ENCODE measurements at places on chromosomes 11 and 22.

GRCh38 chr11:106076171-106076918 lies 802 bp downstream of the KBTBD3 start:
- no peak for DNase-seq

DNA sequence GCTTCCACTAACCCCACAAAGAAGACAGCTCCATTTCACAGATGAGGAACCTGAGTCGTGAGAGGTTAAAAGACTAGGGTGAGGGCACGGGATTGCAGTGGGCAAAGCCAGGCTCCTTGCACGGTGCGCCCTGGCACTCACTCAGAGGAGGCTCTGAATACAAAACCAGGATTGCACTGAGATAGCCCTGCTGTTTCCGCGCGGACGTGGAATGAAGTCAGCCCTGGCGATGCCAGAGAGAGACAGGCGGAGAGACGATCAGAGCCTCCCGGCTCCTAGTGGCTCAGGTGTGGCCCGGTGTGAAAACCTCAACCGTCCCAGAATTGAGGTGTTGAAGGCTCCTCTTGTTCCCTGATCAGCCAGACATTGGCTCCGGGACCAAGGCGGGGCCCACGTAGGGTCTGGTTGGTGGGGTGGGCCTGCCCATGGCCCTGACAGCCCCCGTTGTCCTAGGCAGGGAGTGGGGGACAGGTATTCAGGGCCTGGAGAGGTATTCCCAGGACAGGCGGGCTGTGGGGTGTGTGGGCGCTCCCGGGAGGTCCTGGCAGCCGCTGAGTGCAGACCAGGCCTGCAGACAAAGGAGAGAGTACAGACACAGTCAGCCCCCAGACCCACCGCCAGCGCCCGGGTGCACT lies 43.1 kb upstream of the LINC01488 start:
- no peak for DNase-seq

DNA sequence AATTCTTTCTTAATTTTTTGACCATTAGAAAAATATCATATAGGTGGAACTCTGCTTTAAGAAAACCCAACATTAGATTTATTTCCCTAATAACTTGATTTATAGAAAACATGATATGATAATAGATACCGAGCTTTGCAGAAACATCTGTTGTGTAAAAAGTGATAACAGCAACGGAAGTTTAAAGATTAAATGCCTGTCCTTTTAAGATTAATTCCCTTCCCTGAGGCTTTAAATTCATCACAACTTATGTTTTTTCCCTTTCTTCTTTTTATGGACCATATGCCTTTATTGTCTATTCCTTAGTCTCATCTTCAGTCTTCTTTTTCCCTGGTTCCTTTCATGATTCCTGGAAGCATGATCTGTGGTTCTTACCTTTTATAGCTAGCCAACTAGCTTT lies 1.9 kb downstream of the USP47 start:
- no peak for DNase-seq

DNA sequence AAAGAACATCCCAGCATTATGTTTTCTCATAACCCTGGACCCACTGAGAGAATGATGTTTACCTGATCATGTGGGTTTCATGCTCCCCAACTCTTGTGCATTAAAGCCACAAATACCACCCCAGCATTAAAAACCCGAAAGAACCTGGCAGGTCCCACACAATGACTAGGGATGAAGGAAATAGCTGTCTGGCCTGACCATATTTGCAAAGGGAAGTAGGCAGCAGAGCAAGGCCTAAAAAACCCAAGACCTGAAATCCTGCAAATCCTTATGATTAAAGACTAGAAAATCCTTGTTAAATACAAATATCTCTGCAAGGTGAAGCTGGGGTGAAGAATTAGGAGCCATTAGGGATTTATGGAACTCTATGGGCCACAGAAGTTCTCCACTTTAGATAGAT lies 23.7 kb downstream of the PAK1 start:
- DNase-seq, result no peak

DNA sequence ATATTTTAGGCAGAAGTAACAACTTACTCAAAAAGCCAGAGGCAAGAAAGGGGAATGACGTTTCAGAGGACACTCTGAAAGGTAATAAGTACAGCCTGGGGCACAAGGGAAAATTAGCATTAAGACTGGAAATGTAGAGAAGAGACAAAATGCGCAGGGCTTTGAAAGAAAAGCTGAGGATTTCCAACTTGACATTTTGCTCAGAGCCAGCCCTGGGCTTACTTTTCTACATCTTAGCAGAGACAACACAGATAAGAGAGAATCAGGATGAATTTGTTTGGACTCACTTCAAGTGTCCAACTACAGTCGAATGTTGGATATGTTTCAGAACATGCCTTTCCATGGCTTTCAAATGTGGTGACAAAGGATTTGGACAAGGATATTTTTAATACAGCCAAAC lies 808.9 kb upstream of the LUZP2 start:
- no peak for DNase-seq

- DNase-seq, result no peak
Measured at GRCh38 chr11:57387289-57388030, 3.0 kb downstream of the PRG2 start.

- DNase-seq, result no peak
Measured at GRCh38 chr11:123707606-123708205, 33.8 kb downstream of the ZNF202 start.

DNA sequence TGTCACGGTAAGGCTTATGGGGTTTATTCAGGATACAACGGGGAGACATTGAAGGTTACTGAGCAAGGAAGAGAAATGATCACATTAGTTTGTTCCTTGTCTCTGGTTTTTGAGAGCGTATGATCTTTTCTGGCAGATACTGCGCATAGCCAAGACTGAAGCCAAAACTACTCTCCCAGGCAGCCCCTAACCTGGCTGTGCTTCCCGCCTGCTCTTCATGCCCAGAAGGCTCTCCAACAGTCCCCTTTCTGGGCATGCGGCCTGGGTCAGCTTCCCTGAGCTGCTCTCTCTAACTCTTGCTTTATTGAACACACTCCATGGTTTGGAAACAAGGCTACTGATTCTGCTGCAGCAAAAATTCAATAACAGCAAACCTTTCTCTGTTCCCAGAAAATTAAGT lies 306.6 kb downstream of the BUD13 start:
- DNase-seq, result no peak

DNA sequence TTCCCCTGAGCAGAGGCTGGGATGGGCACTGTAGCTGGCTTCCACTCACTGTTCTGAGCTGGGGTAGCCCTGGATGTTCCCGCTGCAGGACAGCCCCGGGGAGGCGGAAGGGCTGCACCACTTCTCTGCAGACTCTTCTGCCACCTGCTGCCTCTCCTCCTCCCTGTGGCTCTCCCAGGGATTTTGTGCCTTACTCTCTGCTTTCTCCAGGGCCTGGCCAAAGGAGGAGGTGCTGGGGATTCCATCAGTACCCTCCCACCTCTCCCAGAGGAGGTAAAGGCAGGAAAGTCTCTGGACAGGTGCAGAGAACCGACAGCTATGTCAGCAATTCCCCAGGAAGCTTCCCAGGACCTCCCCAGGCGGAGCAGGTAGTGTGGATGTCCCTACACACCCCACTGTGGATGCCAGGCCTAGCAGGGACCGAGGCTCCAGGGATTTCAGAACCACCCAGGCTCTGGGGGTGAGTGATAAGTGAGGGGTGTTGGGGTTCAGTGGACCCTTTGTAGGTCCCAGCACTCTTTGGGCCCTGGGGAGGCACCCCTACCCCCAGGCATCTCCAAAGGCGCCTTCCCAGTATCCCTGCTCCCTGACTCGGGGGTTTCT lies 11.3 kb downstream of the DUSP8 start:
- no peak for DNase-seq

DNA sequence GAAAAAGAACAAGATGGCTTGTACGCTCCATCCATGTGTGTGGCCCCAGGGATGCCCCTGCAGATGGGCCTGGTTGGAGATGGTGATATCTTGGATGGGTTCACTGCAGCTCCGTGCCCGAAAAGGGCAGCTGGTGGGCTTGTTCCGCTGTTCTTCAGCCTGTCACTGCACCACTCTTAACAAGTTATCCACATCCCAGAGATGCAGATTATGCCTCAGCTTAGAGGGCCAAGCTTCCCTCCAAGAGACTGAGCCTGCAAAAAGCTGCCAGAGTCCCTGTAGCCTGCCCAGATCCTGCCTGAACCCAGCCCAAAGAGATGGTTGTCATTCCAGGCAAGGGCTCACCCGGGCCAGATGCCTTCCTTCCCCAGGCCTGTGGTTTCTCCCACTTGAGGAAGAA lies 308.0 kb downstream of the OPCML start:
- no peak for DNase-seq

- no peak for DNase-seq
Measured at GRCh38 chr22:47213571-47214230, 451.3 kb downstream of the TBC1D22A start.

- DNase-seq, result no peak
Measured at GRCh38 chr22:40290516-40290915, 55.8 kb upstream of the ADSL start.

- no peak for DNase-seq
Measured at GRCh38 chr11:114262681-114263512, 33.3 kb upstream of the NNMT start.

DNA sequence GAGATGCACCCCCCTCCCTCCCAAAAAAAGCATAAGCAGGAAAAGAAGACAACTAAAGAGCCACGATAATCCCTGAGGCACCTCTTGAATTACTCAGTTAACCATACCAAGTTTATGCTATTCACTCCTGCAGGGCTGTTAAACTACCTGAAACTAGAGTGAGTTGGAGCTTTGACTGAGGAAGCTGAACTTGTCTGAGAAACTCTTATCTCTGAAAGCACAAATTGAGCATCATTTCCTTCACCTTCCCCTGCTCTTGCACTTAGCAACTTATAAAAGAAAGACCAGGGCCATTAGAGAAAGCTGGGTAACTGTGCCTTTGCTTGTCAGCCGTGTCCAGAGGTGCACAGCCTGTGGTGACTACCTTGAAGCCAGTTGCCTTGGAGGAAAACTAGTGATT lies 745.6 kb downstream of the NELL1 start:
- no peak for DNase-seq

DNA sequence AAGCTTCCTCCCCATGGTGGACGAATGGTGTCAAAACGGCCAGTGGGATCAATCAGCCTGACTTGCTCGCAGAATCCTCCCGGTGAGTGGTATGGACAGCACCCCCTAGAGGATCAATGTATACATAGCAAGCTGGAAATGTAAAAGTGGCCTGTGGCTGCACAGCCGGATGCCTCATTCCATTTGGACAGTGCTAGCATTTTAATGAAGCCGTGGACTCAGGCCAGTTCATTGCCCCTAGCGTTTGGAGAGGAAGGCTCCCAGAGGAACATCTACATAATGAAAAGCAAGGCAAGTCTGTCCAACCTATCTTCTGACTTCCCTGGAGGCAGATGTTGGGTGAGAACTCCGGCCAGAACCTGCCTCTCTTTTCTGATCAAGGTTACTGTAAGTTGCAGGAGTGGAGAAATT lies 942.3 kb downstream of the NTM start:
- DNase-seq, result peak; percentile 0

DNA sequence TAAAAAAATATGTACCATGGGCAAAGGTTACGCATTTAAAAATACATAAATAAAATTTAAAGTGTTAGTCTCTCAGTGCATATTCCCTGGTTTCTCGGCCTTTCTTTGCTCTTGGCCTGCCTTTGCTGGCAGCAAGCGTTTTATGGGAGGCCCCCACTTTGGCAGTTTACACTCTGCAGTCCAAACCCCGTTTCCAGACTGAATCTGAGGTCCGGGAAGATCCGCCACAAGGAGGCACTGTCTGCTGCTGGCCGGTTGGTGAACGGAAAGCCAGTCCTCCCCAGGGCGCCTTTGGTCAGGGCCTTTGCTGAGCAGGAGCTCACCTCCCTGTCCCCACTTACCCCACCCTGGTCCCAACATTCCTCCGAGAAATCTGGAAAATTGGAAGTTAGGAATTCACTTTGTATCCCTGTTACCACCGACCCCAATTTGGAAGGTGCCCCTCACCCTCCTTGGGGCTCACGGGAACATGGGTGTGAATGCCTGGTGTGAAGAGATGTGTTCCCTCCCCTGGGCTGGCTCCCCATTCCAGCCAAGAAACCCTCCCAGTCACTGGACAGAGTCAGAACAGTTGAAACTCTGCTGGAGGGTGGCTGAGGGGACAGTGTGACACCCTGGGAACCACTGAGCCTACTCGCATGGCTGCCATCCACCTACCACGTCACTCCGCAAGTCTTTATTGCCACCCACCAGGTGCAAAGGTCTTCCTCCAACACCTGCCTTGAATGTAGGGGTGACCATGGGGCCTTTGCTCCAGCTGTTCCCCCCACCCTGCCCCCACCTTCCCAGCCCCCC lies 9.4 kb upstream of the SF1 start:
- no peak for DNase-seq

- no peak for DNase-seq
Measured at GRCh38 chr11:133896028-133896427, 50.7 kb upstream of the SPATA19 start.

DNA sequence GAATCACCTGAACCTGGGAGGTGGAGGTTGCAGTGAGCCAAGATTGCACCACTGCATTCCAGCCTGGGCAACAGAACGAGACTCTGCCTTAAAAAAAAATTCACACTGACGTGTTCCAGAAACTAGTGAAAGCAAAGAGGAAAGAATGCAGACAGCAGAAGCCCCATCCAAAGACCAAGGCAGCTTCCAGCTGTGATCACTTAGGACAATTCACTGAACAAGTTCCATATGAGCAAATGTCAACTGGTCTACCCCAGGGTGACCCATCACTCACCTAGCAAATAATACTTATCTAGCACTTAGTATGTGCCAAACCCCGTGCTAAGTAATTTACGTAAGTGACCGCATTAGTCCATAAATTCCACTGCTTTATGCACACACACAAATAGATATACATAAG lies 138.9 kb downstream of the LARGE1 start:
- DNase-seq, result no peak

DNA sequence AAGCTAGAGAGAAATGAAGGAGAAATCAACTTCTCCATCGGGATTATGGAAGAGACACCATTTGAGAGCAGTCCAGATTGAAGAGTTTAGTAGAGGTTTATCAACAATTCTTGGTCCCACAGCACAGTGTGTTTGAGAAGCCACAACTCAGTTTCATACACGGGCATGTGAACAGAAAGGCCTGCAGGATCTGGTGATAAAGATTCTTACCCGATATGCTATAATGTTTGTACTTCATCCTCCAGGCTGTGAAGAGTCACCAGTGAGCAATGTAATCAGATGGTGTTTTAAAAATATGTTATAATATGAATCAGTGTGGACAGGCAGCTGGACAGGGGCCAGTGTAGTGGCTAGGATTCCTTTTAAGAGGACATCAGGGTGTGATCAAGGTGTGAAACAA lies 29.7 kb upstream of the VWA5A start:
- DNase-seq, result no peak

- no peak for DNase-seq
Measured at GRCh38 chr11:59365232-59366018, 6.7 kb downstream of the OR5AN1 start.

- no peak for DNase-seq
Measured at GRCh38 chr11:119599864-119600541, 129.0 kb downstream of the NECTIN1 start.

- DNase-seq, result no peak
Measured at GRCh38 chr22:41772198-41772597, 28.3 kb upstream of the CCDC134 start.

- peak; percentile 82 for DNase-seq
Measured at GRCh38 chr22:31177420-31178162, 17.6 kb downstream of the RNF185 start.
